ENCODE measurements at places on chromosomes 3 and 15. TPM values are rescaled to one million over a fixed set of nuclear protein-coding genes. Genes with fewer than 3 reads are reported as not detected.

Gene TMCO5A
- total RNA-seq = not detected

Gene SNTN
- total RNA-seq = not detected

Gene MYH15
- total RNA-seq = 0.16 TPM

Gene COL6A6
- not detected for total RNA-seq

Gene HEG1
- total RNA-seq = 19.8 TPM

Gene RHOV
- total RNA-seq = 3.7 TPM

Gene KCNH8
- not detected for total RNA-seq

Gene BUB1B
- total RNA-seq = 25.6 TPM

Gene LMAN1L
- total RNA-seq = not detected

Data from A549 treated with dexamethasone at 1 μM for 4 hours (cell line).